ENCODE measurements at places on chromosomes 2 and 18.

GRCh38 chr18:46542545-46542944 lies 114.5 kb downstream of the LOXHD1 start:
- no peak for DNase-seq

GRCh38 chr18:44943311-44943881 lies 262.7 kb downstream of the SETBP1 start:
- no peak for DNase-seq

- DNase-seq, result no peak
These were observed 33.9 kb downstream of the TMEM18 start for GRCh38 chr2:643334-643733.

DNA sequence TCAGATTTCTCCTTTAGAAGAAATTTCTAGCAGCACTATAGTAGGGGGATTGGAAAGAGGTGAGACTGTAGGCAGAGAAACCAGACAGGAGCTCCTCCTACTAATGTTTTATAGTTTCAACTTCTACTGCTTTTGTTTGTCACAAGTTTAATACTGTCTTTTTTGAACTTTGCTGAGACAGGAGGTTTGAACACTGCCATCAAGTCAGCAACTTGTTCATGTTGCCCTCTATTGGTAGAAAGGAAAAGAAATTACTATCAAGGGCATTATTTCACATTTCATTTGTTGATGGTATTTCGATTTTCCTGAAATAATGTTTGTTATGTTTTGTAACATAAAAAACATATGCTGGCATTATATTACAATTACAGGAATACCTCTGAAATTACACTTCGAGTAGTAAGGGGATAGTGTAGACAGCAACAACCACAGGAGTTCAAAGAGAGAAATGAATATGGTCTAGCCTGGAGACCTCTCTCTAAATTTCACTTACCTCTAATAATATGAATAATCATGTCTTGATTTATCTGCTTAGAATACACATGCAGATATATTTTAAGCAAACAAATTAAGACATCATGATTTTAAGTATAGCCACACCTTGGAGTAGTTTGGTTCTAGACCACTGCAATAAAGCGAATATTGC lies 12.4 kb upstream of the CCDC88A start:
- no peak for DNase-seq

GRCh38 chr2:25483607-25484266 lies 142.0 kb upstream of the DNMT3A start:
- no peak for DNase-seq

DNA sequence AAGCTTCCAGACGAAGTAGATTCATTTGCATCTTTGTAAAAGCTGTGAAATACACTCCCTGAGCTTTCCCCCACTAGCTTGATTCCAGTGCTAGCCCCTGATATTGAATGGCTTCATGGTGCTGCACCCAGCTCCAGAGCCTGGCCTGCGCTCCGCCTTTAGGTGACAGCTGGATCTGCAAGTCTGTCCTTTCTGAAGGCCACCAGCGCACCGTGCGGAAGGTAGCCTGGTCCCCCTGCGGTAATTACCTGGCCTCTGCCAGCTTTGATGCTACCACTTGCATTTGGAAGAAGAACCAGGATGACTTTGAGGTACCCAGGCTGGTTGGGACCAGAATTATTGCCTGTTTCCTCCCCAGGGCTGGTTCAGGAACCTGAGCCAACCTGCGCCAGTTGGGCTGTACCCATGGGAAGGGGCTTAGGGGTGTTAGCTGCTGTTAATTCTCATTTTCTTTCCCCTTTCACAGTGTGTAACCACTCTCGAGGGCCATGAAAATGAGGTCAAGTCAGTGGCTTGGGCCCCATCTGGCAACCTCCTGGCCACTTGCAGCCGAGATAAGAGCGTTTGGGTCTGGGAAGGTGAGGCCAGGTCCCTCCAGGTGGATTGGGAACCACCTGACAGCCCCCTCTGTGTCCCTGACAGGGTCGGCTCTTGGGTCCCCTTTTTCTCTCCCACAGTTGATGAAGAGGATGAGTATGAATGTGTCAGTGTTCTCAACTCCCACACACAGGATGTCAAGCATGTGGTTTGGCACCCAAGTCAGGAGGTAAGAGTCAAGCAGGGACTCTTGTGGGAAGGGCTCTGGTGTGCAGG lies 1.3 kb downstream of the CIAO1 start:
- DNase-seq, result no peak

DNA sequence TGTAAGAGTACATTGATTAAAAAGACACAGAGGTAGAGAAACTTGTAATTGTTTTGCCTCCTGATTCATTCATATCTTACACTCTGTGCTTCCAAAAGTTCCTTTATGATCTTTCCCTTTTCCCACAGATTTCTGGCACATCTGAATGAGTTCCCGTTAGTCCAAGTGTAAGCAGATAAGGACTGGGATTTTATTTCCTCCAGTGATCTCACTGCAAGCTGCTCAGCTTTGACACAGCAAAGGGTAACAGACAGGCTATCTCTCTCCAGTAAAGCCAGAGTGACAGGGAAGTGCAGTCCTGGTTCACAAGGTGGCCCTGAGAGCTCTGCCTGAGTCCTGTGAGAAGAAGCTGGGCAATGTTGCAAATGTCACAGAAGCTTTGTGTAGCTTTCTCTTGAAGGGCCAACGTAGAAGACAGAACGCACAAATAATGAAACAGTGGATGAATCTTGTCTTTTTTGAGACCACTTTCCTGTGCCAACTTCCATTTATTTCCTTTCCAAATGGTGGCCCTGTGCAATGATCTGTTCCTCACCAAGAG lies 32.5 kb upstream of the KCNE4 start:
- no peak for DNase-seq

- DNase-seq, result no peak
These were observed 3.4 kb downstream of the VSNL1 start for GRCh38 chr2:17543848-17544247.

- no peak for DNase-seq
These were observed 6.1 kb downstream of the ACTR3 start for GRCh38 chr2:113895819-113896563.

DNA sequence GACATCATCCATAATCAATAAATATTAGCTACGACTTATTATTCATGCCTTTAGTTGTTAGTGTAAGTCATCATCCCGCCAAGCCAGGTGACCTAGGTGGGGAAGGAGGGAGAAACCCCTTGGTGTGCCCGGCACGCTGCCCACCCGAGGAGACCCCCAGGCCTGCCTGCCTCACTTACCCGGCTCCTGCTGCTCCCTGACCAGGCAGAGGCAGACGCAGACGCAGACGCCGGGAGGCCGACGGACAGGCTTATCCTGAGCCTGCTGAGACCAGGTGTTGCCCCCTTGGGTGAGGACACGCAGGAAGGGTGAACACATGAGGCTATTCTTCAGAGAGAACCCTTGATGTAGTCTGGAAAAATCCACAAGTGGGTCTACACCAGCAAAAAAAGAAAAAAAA lies 401.8 kb downstream of the GALR1 start:
- DNase-seq, result no peak

- DNase-seq, result no peak
These were observed 828 bp downstream of the CIB4 start for GRCh38 chr2:26640331-26640745.

DNA sequence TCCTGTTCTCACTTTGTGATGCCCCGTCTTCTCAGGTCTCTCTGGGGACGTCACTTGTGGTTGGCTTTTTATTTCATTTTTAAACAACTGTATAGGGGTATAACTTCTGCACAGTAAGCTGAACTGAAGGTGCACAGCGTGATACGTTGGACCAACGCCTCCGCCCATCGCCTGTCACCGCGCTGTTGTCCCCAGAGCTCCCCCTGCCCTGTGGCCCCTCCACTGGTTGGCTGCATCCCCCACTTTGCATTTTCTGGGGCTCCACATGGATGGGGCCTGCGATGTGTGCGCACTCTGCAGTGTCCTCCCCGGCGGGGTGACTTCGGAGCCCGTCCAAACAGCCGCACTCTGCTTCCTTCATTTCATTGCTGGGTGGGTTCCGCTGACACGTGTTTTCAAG lies 14.3 kb downstream of the GPR35 start:
- no peak for DNase-seq

- DNase-seq, result no peak
These were observed 30.8 kb downstream of the C18orf54 start for GRCh38 chr18:54388203-54389142.

GRCh38 chr2:164554487-164554886 lies 66.8 kb downstream of the GRB14 start:
- no peak for DNase-seq

DNA sequence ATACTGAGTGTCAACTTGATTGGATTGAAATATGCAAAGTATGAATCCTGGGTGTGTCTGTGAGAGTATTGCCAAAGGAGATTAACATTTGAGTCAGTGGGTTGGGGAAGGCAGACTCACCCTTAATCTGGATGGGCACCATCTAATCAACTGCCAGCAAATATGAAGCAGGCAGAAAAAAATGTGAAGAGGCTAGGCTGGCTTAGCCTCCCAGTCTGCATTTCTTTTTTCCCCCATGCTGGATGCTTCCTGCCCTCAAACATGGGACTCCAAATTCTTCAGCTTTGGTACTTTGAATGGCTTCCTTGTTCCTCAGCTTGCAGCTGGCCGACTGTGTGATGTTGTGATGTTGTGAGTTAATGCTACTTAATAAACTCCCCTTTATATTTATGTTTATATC lies 577.4 kb downstream of the CPS1 start:
- DNase-seq, result no peak

- no peak for DNase-seq
These were observed 35.6 kb downstream of the PXDN start for GRCh38 chr2:1708476-1709334.

GRCh38 chr2:151651274-151651673 lies 83.0 kb downstream of the NEB start:
- DNase-seq, result no peak

GRCh38 chr18:8834881-8835280 lies 129.5 kb downstream of the MTCL1 start:
- DNase-seq, result no peak

- no peak for DNase-seq
These were observed 8.6 kb downstream of the ALPI start for GRCh38 chr2:232464544-232464885.

DNA sequence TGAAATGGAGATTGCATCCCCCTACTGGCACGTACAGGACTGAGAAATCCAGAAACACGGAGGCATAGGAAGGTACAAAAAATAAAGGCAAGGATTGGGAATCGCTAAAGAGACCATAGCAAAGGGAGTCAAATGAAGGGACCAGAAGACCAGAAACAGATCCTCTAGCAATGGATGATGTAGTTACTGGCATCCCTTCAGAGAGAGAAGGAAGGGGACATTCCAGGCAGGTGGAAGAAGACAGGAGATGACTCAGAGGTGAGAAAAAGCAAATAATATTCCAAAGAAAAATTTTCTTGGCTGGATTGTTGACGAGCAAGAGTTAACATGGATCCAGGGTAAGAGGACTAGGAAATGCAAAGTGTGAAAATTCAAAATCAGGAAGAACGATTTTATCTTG lies 78.4 kb upstream of the FZD7 start:
- DNase-seq, result no peak

DNA sequence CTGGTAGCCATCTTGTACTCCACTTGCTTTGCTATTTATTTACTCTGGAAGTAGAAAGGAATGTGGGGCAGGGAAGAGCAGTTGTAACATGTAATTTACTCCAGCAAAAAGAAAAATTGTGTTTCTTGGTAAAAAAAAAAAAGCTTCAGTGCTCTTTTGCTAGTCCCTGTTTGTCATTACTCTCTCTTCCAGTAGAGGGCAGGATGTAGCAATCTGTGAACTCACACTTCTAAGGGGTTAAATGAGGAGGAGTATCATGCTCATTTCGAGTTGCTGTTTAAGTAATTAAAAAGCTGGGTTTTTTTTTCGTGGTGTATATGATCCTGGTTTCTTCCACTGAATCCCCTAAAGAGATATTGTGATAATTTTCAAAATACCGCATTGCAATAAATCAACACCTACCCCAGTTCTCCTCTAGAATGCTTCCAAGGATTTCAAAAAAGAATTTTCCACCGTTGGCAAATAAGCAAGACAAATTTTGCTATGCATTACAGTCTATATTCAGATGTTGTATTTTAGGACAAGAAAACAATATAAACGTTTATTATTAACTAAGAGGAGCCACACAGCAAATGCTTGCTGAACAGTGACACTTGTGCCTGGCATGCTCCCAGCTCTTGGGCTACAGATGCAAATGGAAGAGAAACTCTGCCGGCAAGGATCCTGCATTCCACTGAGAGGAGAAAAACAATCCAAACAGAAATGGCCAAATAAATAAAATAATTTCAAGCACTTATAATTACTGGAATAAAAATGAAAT lies 261.6 kb downstream of the ASXL3 start:
- no peak for DNase-seq

GRCh38 chr2:237935740-237936452 lies 30.9 kb upstream of the UBE2F start:
- no peak for DNase-seq

DNA sequence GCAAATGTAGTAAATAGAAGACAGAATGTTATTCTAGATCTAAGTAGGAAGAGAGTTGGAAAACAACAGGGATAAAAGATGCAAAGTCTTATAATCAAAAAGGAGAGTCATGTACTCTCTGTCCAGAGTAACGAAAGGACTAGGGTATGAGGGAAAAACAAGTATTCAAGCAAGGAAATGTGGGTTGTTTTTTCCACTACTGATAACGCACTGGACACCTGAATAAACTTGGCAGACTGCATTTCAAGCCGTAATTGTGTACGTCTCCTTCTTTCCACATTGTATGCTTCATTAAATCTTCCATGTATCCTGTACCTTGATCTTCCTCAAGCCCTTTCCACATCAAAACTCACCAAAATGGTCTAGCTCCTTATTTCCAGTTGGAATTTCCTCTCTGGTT lies 420.6 kb downstream of the ZEB2 start:
- no peak for DNase-seq

DNA sequence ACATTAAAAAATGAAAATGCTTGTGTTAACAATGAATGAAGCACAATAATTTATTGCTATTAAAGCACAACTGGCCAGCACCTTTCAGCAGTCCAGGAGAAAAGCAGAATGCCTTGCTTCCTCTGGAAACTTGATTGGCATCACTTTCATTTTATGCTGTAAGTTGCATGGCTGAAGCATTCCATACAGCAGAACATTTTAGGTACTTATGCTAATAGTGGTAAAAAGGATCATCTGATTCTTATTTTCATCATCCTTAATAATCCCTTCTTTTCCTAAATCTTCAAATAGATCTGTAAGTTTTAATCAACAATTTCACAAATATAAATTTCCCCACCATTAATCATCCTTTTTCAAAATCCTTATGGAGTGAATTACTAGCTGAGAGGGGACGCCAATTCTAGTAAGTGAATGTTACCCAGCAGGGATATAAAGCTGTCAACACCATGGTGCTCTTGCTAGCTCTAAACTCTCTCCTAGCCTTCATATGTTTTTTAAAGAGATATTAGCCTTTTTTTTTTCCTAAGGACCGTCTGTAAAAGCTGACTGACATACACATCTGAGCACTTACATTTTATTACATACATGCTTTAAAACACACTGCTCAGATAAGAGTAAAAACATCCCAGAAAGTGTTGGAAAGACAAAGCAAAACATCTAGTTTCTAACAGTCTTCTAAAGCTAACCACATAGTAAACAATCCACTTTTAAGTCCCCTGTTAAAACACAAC lies 5.3 kb downstream of the SATB2 start:
- no peak for DNase-seq

DNA sequence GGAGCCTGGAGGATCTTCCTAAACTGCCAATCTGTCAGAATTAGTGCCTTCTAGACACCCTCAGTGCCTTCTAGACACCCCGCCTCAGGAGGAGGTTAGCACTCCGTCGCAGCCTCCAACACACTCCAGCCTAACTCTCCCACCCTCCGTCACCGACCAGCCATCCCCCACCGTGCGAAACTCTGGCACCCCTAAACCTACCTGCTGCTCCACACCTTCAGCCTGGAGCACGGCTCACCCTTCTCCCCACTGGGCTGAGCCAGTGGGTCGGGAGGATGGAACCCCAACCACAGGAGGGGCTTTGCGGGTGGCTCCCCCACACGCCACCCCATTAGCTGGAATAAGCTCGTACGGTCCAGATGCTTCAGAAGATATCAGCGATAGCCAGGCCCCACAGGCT lies 468.9 kb upstream of the HS6ST1 start:
- no peak for DNase-seq
